Gastroesophageal sphincter (tissue), 4 donors: ENCODE measurements at places on chromosomes 16 and 17.

GRCh38 chr16:22065252-22065651, 27.1 kb upstream of the VWA3A start:
- ATAC-seq: no peak

DNA sequence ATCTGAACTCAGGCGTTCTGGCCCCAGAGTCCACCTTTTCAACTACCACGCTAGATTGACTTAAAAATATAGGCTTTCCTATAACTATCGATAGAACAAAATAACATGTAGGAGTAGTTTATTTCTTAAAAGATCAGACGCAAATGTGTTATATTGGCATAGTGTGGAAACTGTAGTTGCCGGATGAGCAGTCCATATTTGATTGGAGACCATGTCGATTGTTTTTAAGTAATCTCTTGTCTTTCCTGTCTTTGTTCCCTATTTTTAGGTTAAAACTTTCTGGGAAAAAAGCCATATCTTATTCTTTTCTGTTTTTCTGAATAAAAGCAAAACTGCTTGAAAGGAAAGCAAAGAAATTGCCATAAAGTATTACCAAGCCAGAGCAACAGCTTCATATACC, 53.1 kb downstream of the GAN start:
- no peak for ATAC-seq

- ATAC-seq: no peak
Measured at GRCh38 chr16:87725596-87726235, 40.1 kb downstream of the KLHDC4 start.

DNA sequence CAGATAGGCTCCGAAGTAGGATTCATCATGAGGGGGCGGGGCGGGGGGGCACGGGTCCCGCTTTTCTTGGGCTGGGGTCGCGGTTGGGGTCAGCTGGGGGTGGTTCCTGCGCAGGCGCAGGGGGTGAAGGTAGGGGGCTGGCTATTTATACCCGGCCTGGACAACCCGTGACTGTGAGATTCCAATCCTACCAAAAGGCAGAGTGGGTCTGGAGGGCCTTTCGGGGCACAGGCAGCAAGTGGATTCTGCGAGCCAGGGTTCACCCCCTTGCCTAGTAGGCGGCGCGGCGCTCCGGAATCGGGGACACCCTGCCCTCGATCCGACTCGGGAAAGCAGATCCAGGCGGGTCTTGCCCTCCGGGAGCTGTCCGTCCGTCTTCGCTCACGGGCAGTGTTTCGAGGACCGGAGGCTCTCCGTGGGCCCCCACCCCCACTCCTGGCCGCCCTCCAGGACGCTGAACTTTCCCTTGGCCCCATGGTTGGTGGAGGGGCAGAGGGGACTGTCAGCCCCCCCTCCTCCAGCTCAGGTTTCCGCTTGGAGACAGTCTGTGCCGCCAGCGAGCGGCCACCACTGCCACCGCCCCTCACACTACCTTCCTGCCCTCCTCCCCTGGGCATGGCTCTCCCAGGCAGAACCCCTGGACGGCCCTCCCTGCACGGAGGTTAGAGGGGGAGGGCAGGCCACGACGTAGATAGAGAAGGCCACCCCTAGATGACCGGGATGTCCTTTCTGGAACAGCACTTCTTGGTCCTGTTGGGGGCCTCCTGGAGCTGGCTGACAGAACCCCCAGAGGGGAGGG, 634 bp downstream of the SLC2A4 start:
- ATAC-seq: peak; percentile 14

DNA sequence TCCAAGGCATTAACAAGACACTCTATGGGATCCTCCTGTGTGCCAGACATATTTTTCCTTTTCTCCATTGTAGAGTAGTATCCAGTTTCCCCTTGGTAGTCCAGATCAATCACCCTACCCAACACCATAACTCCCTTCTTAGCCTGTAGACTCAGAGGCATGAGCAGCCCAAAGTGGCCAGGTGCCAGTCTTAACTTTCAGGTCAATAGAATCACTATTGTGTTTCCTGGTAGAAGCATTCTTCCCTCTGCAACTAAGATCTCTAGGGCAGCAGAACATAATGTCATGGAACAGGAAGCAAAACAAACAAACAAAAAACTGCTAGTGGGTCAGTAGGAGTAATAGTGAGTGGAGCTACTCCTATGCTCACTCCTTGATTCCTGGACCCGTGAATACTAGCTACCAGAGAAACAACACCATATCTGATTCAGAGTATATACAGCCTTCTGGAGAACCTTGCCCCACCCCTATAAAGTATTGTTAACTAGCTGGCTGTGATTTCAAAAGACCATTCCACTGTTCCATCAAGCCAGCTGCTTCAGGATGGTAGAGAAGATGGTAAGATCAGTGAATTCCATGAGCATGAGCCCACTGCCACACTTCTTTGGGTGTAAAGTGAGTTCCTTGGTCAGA, 11.2 kb upstream of the CLEC19A start:
- ATAC-seq: no peak

DNA sequence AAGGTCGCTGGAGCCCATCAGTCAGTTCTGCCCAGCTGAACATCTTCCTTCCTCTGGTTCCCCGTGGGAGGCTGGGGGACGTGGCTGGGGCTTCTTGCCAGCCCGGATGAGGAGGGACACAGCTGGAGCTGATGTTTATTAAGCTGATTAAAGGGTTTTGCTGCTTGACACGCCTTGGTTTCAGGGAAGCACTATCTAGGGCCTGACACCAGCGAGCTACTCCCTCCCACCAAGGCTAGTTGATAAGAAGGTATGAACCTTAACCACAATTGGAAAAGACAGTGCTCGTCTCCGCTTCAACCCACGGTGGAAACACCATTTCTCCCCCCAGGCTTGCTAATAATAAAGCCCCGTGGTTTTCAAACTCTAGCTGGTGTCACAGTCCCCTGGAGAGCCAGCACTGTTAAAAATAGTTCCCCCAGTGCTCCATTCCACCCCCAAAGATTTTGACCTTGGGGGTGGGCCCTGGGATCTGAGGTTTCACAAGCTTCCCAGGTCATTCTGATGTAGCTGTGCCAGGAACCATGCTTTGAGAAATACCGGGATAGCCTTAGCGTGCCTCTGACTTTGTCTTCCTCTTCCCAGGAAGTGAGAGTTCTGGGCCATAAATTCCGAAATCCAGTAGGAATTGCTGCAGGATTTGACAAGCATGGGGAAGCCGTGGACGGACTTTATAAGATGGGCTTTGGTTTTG, 5.5 kb downstream of the DHODH start:
- no peak for ATAC-seq

GRCh38 chr17:17463821-17464220, 13.0 kb upstream of the MED9 start:
- no peak for ATAC-seq

GRCh38 chr17:62882284-62882683, 74.2 kb upstream of the MARCHF10 start:
- no peak for ATAC-seq

DNA sequence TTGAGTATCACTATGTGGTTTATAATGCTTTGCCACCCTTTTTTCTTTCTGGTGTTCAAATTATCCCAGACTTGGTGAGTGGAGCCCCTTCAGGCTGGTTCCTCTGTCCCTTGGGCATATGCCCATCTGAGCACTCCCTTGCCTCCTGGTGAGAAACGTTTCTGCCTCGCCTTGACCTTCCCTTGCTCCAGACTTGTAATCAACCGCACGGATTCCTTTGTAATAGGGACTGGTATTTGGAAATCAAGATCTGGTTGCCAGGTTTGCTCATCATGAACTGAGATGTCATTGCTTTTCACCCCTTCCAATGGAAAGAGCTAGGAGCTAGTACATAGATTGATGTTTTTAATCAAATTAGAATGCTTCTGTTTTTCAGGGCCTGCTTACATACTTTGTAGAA, 43.7 kb downstream of the SEC14L1 start:
- no peak for ATAC-seq

GRCh38 chr17:54983260-54983659, 14.7 kb downstream of the STXBP4 start:
- no peak for ATAC-seq

- no peak for ATAC-seq
Measured at GRCh38 chr17:7992516-7992915, 9.9 kb upstream of the GUCY2D start.

DNA sequence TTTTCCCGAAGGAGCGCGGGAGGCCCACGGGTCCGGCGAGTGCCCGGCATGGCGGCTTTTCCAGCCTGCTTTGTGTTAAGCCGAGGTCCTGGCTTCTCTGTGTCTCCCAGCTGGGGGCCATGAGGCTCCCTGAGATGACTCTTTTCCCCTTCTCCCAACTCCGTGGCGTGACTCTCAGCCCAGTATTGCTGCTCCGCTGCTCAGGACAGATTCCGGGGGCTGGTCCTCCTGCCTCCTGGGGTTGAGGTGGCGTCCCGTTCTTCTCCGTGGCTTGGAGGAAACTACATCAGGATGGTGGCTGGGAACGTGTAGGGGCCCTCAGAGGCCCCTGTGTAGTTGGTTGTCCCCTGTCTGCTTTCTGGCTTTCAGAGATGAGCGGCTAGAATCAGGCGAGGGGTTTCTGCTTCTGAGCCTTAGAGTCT, 951 bp downstream of the GPS1 start:
- ATAC-seq: no peak

DNA sequence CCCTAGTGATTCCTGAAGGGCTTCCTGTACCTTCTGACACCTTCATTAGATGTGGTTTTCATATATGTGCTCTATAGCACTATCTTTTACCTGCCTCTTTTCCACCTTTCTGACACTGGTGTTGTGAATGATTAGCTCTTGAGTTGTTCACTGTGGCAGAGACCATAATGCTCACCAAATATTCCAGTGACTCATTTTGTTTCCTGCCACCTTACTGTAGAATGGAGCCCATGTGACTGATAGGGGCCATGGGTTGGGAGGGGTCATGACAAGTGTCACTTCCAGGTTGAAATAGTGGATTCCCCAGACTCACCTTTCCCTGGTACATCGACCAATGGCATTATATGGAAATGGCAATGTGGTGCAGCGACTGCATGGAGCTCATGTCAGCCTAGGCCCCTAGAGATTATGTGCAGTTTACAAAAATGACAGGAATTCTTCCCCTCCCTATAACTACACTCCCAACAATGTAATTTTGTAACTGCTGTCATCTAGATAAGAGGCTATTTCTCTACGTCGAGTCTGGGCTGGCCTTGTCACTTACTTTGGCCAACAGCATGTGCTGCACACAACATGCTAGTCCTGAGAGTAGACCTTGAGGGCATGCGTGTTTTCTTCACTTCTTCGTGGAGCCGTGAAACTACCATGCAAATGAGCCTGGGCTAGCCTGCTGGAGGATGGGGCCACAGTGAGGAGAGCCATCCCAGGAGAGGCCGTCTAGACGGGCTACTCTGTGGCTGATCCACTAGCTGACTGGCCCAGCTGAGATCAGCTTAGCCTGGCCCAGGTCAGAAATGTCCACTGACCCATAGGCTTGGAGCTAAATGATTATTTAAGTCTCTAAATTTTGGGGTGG, 409.5 kb downstream of the CA10 start:
- no peak for ATAC-seq

- no peak for ATAC-seq
Measured at GRCh38 chr17:37847811-37848331, 76.3 kb upstream of the TBC1D3K start.

GRCh38 chr16:3174618-3175148, 13.3 kb upstream of the OR1F1 start:
- ATAC-seq: no peak

DNA sequence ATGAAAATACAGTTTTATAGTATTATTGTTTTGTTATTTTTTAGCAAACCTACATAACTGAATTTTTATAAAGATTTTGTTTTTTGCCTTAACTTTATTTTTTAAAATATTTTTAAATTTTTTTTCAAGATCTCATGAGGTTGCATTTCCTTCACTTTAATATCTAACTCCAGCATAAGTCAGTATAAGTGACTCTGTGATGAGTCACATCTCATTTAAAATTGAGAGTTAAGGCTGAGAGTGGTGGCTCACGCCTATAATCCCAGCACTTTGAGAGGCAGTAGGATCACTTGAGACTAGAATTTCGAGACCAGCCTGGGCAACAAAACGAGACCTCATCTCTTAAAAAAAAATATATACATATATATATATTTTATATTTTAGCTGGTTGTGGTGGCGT, 44.0 kb downstream of the NLK start:
- no peak for ATAC-seq

GRCh38 chr16:71249399-71249798, 18.9 kb upstream of the HYDIN start:
- ATAC-seq: no peak

DNA sequence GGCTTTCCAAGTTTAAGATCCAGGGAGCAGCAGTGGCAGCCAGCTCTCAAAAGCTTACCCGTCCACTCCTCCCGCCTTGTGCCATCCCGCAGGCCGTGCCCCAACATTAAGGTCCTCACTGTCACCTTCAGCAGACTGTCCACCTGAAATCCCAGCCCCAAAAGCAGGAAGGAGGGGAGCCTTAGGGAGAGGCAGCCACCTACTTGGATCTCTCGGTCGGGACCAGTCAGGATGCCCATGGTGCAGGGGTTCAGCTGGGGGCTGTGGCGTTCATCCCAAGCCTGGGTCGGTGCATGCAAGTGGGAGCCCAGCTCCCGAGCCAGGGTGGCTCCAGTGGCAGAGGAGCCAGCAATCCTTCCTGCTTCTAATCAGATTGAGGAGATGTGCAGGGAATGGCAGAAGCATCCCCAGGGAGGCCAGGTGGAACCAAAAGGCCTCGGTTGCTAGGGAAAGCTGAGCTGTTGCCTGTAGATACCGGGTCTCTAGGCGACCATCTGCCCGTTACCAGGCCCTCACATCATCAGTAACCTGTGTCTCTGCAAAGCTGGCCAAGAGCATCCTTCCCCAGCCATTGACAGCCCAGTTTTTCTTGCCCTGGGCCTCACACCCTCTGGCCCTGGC, 24.6 kb downstream of the CNGB1 start:
- no peak for ATAC-seq

DNA sequence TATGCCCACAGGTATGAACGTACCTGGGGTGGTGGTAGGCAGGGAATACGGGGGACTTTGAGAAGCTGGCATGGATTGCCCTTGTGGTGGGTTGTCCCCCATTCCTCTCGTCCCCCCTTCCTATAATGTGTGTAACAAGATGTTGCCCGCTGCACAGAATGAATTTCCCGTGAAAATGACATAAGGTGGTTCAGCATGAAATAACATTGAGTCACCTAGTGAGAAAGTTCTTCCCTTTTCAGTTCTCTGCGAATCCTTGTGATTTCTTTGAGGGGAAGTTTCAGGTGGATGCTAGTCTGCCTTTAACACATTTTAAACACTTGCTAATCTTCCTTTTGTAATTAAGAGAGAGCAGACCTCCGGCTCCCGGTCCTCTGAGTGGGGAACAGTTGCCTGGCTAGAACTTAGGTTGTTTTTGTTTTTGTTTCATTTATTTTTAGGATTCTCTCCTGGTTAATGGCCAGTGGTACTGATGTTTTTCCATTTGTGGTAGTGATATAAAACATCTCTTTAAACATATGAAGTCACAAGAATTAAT, 58.9 kb downstream of the RAP1GAP2 start:
- ATAC-seq: no peak

GRCh38 chr17:14072881-14073280, 3.6 kb downstream of the COX10 start:
- no peak for ATAC-seq

- peak; percentile 18 for ATAC-seq
Measured at GRCh38 chr17:77696721-77697460, 261.6 kb upstream of the TNRC6C start.

- ATAC-seq: no peak
Measured at GRCh38 chr17:7502987-7503386, 18.8 kb downstream of the POLR2A start.

GRCh38 chr16:74936902-74937560, 47.9 kb downstream of the WDR59 start:
- ATAC-seq: no peak
